ENCODE measurements at places on chromosomes 2 and 18.
A peak's percentile ranks its signal among the peaks of the same experiment; 100 is the strongest.

DNA sequence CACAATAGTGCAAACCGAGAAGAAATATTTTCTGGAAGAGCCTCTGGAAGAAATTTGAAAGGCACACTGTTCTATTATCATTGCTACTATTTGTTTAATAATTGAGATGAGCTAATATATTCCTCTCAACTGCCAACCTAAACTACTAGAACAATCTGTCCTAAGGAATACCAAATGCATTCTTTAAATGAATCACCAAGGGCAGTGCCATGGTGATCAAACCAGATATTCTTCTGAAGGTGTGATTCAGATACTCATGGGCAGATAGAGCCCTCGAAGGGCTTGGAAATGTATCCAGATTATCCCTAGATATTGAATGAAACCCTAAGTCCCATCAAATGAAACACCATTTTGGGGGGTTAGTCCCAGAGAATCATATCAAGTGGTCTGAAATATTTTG is 76.6 kb downstream of the FIGN start:
- DNase-seq = no peak

DNA sequence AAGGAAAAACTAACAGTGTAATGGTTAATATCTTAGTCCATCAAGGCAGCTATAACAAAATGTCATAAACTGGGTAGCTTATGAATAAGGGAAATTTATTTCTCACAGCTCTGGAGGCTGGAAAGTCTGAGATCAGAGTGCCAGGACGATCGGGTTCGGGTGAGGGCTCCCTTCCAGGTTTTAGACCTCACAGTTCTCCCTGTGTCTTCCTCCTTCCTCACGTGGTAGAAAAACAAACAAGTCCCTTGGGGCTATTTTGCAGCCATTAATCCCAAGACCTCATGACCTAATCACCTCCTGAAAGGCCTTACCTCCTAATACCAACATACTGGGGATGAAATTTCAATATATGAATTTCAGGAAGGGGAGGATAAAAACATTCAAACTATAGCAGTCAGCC is 455.9 kb downstream of the CNTNAP5 start:
- DNase-seq = no peak

DNA sequence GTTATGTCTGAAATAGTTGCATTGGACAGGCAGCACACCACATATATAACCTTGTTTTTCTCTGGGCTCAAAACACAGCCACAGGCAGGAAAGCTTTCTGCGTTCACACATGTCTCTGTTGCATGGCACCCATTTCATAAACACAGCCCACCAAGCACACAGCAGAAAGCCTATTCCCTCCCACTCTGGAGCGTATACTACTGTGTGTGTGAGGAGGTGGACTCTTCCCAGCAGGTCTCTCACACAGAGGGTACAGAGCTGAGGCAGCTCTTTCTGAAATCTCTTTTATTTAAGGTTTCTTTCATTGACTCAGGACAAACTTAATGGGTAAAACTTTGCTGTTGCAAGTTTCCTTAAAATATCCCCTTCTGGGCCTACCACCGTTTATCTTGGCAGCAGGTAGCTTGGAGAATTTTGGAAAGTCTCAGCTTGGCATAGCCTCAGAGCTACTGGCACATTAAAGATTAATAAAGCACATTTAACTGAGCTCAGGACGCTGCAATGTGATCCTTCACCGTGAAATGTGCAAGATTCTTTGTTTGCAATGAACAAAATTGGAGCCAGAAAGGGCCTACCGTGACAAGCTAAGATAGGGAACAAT is 105.1 kb upstream of the NCKAP5 start:
- no peak for DNase-seq

GRCh38 chr2:240959214-240959940 is 39.0 kb upstream of the SNED1 start:
- no peak for DNase-seq

GRCh38 chr2:63983986-63984605 is 35.1 kb downstream of the VPS54 start:
- no peak for DNase-seq

DNA sequence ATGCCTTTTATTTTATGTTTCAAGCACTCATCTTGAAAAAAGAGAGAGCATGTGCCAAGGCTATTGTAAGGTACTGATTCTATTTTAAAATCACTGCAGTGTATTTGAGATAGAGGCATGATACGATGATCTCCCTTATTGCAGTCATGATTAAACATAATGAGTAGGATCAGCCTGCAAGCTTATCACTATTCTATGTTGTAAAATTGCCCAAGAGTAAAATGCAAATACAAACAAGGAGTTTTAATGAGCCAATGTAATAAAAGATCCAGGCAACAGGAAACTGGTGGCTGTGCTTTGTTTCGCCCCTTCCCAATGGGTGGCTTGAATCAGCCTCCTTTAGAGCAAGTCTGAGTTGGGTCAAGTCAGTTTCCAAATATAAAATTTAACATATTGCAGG is 116.4 kb upstream of the RBMS1 start:
- no peak for DNase-seq

GRCh38 chr2:159456500-159457426 is 159.6 kb downstream of the BAZ2B start:
- DNase-seq = no peak

- no peak for DNase-seq
Measured at GRCh38 chr2:197324801-197325200, 14.2 kb upstream of the ANKRD44 start.

- no peak for DNase-seq
Measured at GRCh38 chr18:26429535-26430226, 118.7 kb downstream of the KCTD1 start.

DNA sequence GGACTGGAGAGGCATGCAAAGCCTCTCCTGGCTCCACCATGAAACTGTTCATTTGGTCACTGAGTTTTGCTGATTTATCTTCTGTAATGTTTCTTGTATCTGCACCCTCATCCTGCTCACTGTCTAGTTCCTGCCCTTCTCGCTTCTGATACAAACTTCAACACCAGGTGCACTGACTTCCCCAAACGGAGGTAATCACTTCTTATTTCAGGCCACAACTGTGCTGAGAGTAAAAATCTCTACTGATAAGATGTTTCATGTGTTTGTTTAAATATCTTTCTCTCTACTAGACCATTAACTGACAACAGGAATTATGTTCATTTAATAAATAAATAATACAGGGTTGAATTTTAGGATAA is 10.9 kb upstream of the NT5C1B start:
- no peak for DNase-seq

DNA sequence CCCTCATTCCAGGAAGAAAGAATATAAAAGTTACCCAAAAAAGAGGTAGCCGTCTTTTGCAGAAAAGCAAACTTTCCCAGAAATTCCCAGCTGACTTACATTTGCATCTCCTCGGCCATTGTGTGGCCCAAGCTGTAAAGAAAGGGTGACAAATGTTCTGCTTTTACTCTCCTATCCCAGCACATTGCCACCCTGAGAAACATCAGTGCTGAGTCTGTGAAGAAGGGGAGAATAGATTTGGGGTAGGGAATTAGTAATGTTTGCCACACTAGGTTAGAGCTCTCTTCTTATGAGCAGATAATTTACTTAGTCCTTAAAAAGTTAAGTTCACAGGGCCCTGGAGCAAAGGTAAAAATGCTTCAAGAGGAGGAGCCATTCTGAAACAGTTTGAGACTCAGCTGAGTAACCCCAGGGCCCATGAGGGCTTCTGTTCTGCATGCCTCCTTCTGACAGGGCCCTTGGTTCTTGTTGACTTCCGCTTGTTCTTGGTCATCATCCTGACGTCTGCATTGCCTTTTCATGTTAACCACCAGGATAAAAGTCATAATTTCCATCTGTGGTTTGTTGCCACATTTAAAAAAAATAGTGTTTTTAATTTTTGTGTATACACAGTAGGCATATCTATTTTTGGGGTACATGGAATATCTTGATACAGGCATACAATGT is 550.7 kb downstream of the RNF144A start:
- no peak for DNase-seq

DNA sequence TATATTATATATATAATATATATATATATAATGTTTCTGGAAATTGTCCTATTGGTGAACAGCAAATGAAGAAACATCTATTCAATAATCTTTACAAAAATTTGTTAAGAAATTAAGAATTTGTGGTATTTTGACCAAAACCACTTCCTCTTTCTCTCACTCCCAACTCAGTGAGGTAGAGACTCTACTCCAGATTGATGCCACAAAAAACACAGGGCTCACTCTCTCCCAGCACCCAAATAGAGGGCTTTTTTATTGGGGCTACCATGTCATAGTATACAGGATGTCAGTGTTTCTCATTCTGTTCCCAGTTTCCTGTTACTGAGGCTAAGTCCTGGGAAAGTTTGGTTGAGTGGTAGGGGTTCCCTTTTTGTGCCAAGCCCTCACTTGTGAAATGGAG is 1155.4 kb downstream of the BCL11A start:
- no peak for DNase-seq

DNA sequence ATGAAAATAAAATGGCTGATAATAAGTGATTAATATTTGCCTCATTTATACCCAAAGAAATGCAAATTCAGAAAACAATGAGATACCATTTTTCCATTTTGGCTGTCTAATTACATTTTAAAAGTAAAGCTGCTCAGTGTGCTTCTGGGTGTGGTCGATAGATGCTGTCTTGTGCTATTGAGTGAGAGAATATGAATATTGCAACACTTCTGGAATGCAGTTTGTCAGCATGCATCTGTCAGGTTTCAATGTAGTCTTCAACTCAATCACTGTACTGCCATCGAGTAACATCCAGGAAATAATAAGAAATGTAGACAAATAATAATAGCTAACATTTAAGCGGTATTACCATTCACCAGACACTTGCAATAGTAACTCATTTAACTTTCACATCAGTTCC is 3.9 kb downstream of the IL18R1 start:
- no peak for DNase-seq

GRCh38 chr2:96264656-96265348 is 995 bp downstream of the TMEM127 start:
- DNase-seq = peak; percentile 5

GRCh38 chr2:180405520-180405919 is 398.4 kb upstream of the CWC22 start:
- no peak for DNase-seq

DNA sequence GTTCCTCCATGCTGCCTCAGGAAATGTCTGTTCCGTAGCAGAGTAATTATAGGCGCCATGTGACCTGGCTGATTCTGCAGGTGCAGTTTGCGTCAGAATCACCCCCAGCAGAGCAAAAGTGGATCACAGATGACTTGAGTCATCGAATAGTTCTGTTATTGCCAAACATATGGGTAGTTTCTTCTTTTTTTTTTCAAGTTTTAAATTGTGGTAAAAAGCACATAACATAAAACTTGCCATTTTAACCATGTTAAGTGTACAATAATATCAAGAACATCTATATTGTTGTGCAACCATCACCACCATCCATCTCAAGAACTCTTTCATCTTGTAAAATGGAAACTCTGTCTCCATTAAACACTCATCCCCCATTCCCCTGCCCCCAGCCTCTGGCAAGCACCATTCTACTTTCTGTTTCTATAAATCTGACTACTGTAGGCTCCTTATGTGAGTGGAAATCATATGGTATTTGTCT is 177.7 kb upstream of the TWIST2 start:
- DNase-seq = peak; percentile 10

DNA sequence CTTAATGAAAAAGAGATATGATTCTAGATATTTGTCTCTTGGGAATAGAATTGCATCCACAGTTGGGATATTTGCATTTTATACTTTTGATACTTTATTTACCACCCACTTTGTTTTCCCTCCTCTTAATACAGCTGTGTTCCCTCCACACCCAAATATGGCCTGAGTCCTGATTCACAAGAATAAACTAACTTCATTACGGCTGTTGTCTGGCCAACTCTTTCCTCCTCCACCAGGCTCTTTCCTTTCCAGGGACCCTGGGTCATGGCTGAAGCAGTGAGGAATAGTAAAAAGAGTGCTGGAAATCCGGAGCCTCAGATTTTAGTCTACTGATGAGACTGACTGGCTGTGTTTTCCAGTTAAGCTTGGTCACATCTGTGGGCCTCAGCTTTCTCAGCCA is 48.4 kb upstream of the STAM2 start:
- no peak for DNase-seq

GRCh38 chr18:48872234-48873145 is 78.3 kb downstream of the SMAD7 start:
- no peak for DNase-seq

GRCh38 chr2:134576478-134576877 is 142.3 kb downstream of the TMEM163 start:
- no peak for DNase-seq

DNA sequence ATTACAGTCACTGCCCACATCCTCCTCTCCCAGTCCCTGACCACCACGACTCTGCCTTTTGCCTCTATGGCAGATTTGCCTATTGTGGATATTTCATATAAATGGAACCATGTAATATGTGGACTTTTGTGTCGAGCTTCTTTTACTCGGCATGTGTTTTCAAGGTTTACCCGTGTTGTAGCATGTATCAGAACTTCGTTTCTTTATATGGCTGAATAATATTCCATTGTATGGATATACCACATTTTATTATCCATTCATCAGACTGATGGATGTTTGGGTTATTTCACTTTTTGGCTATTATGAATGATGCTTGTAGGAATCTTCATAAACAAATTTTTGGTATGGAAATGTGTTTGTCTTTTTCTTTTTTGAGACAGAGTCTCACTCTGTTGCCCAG is 24.2 kb upstream of the E2F6 start:
- no peak for DNase-seq
